ENCODE measurements at places on chromosomes 3 and 15.

GRCh38 chr3:155978324-155978723, 107.9 kb downstream of the GMPS start:
- DNase-seq = no peak

- DNase-seq = peak; percentile 36
Measured at GRCh38 chr15:53808058-53808706, 48.7 kb upstream of the WDR72 start.

GRCh38 chr15:33656168-33656567, 312.1 kb upstream of the CHRM5 start:
- DNase-seq = no peak

DNA sequence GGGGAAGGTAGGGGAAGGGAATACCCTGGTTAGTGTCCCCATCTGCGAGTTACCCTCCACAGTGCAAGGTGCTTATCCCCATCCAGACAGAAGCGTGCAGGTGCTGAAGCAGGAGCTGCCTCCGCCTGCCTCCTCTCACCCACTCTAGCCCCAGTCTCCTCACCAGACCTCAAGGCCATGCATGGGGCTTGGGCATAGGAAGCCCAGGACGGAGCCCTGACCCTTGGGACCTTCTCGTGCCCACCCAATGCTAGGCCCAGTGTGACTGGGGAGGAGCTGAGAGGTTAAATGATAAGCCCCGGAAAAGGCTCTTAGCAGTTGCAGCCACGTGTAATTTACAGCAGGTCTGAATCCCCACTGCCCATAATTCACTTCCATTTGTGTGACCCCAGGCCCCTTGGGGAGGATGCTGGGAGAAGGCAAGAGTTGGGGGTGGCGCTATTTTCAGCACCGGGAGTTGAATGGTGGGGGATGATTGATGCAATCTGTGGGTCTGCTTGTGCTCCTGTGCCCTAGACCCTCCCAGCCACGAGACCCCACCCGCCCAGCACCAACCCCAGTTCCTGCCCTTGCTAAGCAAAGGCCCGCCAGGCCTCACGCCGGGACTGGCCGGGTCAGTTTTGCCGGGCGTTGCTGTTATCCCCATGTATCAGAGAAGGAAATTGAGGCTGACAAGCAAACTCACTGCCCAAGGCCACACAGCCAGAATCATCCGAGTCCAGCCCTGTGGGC, 14.5 kb upstream of the PLXND1 start:
- DNase-seq = no peak

GRCh38 chr15:34987609-34988026, 469 bp downstream of the ZNF770 start:
- no peak for DNase-seq

DNA sequence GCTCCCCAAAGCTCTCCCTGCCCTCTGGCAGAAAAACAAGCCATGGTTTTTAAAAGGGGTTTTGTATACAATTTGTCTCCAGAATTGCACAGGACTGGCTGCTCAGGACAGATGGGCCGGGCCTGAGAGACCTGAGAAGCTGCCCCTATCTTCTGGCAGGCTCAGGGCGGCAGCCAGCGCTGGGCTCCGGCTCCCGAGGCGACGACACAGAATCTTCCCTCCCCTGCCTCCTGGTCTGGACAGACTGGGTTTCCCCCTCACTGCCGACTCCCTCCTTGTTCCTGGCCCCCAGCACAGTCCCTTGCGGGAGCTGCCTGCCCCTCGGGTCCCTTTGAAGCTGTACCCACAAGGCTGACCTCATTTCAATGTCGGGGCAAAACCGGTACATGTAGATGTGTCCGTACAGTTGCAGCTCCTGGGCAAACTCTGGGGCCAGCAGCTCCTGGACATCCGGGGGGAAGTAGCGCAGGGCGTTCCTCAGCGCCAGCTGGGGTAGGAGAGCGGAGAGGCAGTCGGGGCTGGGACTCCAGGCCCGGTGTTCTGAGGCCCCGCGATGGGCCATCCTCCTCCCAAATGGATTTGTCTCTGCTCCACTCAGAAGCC, 7.2 kb downstream of the UROC1 start:
- DNase-seq = no peak

GRCh38 chr15:66560856-66561525, 4.8 kb downstream of the LCTL start:
- DNase-seq = no peak

DNA sequence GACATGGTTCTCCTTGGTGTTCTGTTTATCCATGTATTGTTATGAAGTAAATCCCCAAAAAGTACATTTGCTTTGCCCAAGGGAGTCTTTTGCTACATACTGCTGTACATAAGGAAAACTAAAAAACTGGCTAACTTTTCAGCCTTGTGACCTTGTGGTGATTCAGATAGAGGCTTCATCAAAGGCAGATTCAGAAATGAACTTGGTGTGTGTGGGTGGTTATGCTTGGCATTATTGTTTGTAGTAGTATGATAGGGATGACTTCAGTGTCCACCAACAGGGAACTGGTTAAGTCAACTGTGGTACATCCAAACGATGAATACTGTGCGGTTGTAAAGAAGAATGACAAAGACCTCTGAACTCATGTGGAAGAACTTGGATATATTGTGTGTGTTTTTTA, 75.6 kb upstream of the CHRNB4 start:
- no peak for DNase-seq

DNA sequence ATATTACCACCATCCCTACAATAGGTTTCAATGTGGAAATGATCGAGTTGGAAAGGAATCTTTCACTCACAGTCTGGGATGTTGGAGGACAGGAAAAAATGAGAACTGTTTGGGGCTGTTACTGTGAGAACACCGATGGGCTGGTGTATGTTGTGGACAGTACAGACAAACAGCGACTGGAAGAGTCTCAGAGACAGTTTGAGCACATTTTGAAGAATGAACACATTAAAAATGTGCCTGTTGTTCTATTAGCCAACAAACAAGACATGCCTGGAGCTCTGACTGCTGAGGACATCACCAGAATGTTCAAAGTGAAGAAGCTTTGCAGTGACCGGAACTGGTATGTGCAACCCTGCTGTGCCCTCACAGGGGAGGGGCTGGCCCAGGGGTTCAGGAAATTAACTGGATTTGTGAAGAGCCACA, 510 bp downstream of the ARL14 start:
- DNase-seq = peak; percentile 50

- DNase-seq = no peak
Measured at GRCh38 chr3:197189623-197190022, 108.8 kb downstream of the DLG1 start.

DNA sequence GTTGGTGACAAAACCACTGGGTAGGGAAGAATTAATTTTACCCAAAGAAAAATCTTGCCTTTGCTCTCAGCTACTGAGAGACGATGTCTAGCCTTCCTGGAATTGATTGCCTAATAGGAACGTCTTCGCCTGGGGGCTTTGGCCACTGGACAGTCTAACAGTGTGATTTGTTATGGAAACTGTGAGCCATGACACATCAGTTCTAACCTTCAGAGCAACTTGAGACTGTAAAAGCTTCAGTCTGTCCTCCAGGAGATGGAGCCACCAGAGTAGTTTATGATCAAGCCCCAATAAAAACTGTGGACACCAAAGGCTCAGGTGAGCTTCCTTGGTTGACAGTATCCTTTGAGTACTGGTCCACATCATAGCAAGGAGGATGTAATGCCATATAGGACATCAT, 235.8 kb upstream of the TMCO5A start:
- peak; percentile 18 for DNase-seq

DNA sequence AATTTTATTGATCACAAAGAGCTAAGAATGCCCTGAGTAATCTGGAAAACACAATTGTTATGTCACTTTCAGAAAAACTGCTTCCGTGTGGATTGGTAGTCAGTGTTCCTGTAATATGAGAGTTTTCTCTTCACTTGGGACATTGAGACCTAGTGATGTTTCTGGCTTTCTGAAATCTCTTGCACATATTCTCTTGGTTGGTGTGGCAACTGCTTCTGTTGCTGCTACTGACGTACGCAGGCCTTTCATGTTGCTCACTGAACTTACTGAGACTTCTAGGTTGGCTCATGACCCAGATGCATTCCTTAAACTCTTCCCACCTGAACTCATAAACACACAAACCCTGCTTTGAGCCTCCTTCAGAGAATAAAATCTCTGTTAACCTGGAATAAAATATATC, 175.0 kb upstream of the PFN2 start:
- DNase-seq = no peak

- no peak for DNase-seq
Measured at GRCh38 chr3:113954091-113954685, 6.4 kb downstream of the ZDHHC23 start.

GRCh38 chr3:105661461-105661860, 207.4 kb downstream of the CBLB start:
- no peak for DNase-seq
